ENCODE measurements at places on chromosomes 2 and 18.
A peak's percentile ranks its signal among the peaks of the same experiment; 100 is the strongest.

DNA sequence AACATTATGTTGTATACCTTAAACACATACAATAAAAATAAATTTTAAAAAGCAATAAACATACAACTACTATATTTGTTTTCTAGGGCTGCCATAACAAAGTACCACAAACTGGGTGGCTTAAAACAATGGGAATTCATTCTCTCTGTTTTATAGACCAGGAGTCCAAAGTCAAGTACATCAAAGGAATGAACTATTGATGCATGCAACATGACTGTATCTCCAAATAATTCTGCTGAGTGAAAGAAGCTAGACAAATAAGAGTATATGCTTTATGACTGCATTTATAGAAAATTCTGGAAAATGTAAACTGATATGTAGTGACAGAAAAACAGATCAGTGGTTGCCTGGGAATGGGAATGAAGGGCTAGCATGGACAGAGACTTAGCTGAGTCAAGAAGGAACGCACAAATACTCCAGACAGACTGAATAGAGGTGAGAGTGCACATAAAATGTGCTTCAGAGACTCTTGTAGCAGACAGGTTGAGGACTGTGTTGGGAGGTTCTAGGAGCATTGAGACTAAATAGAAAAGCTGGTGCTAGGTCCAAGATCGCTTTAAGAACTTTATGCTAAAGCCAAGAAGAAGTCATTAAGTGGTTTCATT lies 11.0 kb upstream of the PLA2R1 start:
- no peak for DNase-seq

- DNase-seq, result no peak
These were observed 27.0 kb upstream of the HK2 start for GRCh38 chr2:74806920-74807319.

DNA sequence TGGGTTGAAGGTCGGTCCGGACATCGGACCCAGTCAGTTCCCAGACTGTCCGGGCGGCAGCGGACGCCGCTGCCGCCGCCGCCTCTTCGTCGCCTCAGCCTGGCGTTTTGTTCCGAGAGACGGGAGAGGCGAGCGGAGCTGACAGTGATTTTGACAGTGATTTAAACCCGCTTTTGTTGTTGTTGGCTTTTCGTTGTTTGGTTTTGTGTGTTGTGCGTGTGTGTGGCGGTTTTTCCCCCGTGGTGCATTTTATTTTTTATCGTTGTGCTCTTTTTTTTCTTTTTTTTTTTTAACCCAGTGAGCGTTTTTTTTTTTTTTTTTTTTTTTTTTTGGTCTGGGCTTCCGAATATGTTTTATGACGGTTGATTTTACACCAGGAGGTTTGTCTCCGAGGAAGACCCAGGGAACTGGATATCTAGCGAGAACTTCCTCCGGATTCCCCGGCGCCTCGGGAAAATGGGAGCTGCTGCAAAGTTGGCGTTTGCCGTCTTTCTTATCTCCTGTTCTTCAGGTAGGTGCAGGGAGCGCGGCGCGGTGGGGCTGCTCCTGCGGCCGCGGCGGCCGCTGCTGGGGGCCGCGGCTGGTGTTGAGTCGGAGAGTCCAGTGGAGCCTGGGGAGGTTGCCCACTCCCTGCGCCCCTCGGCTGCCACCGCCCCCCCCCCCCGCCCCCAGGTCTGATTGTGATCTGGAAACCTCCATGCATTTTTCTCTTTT lies at the start of gene ACVR2A:
Gene ACVR2A, plus strand, starts transcription at position 333 of the 714 bp plus-strand sequence. Its CDS starts 124 bp downstream, at position 457.
- DNase-seq, result peak; percentile 82

DNA sequence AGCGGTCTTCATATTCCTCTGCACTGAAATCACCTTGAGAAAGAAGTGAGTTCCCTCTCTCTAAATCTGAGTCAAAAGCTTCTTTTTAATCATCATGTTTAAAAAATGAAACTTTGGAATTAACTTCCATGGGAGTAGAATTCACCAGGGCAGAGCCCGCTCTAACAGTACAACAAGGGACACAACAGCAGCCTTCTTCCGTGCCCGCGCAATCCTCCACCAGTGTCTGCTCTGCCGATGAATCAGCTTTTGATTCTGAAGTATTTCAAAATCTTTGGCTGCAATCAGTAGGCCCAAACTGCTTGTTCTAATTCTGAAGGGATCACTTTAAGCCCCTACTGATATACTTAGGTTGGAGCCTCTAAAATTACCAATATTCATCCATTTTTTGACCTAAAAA lies 76.9 kb downstream of the USP40 start:
- DNase-seq, result no peak

- DNase-seq, result no peak
These were observed 18.3 kb downstream of the ASXL3 start for GRCh38 chr18:33596178-33596854.

Data from retina (tissue), 1 donor.